Stimulated activated CD4-positive, alpha-beta T cell treated with anti-CD3 and anti-CD28 coated beads, Interleukin-1b, Interleukin-23, amount 100 ng/mL, for 24 hours (primary cell): ENCODE measurements at places on chromosomes 5 and 9.

DNA sequence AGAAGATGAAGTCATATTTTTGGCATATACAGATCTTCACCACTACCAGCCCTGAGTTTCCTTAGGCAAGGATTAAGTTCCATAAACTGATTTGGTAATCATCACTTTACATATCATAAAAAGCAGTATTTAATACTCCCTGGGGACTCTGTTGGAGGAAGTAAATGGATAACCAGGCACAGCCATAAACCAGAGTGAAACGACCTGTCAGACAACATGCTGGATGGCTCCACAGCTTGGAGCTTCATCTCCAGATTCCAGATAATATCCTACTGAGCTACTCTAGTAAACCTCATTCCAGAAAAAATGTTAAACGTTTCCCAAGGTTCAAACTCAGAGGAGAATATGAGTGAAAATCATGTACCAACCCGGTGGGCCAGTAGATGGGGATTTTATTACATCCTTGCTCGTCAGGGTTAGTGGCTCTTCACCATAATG is 109.2 kb downstream of the BASP1 start:
- DNase-seq = no peak

DNA sequence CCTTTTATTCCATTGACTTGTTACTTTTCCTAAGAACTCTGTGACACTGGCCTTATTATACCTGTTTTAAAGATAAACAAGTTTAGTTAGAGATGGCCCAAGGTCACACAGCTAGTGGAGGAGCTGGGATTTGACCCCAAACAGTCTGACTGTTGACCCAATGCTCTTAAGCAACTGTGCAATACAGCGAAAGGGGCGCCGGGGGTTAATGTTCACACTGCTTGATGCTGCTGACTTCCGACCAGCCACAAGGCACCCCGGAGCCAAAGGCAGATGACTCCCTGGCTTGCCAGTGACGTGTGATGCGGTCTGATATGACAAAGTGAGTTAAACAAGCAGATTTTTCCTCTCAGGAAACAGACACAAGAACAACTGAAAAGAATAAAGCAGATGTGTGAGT is 23.9 kb downstream of the PIK3R1 start:
- peak; percentile 74 for DNase-seq

DNA sequence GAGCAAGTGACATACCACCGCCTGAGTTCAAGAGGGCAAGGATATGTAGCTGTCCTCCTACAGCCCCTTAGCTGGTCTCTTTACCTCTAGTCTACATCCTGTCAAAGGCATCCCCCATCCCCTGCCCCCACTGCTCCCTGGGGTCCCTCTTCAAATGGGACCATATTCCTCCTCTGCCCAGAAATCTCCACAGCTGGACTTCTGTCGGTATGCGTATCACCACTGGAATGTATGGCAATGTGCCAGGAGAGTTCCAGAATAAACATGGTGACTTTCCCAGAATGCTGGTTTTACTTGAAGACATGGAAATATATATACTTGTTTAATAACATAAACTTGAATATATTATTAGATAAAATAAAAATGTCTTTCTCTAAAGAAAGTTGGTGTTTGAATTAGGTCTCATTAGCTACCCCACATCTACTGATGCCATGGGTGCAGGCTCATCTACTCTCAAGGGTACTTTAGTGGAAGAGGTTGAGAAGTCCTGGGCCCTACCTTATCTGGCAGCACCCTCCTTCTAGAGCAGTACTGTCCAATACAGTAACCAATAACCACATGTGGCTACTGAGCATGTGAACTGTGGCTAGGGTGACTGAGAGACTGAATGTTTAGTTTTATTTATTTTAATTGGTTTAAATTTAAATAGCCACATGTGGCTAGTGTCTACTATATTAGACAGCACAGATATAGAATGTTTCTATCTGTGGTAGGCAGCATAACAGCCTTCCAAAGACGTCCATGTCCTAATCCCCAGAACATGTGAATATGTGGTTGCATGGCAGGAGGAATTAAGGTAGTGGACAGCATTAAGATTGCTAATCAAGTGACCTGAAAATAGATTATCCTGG is 181.7 kb upstream of the SLC30A5 start:
- no peak for DNase-seq

DNA sequence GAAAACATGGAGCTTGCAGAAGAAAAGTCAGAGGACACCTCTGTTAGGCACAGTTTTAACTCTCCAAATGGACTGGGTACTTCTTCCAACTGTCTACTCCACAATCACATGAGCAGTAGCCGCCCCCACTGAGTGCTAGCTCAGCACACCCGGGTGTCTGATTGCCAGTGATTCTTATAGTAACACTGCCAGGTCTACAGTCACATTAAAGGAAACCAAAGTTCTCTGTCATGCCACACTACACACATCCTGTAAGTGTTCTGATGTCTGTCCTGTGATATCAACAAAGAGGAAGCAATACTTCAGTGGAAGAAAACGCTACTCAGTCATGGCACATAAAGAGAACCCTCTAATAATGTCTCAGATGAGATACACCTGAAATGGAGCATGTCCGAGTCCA is at the start of gene HAVCR2:
Gene HAVCR2, minus strand, starts transcription at position 69 of the 400 bp plus-strand sequence. Its CDS starts 61 bp downstream, at position 8.
- no peak for DNase-seq

DNA sequence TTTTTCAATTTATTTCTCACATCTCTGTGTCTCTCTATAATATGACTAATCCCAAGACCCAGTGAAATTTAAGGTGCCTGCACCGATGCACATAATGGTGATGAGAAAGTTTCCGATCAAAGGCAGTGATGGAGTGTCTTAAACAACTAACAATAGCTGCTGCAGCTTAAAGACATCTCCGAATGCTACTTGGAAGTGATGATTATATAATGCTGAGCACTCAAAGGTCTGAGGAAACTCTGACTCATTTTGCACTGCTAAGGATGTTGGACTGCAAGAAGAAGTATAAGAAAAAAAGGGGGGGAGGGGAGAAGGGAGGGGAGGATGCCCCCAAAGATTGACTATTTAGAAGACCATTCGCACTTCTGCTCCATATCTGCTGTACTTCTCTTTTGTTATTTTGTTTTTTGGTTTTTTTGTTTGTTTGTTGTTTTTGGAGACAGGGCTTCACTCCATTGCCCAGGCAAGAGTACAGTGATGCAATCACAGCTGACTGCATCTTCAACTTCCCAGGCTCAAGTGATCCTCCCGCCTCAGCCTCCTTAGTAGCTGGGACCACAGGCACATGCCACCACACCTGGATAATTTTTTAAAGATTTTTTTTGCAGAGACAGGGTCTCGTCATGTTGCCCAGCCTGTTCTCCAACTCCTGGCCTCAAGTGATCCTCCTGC is 192.2 kb downstream of the HSD17B3 start:
- DNase-seq = no peak
